ENCODE measurements at places on chromosomes 13 and 19.

DNA sequence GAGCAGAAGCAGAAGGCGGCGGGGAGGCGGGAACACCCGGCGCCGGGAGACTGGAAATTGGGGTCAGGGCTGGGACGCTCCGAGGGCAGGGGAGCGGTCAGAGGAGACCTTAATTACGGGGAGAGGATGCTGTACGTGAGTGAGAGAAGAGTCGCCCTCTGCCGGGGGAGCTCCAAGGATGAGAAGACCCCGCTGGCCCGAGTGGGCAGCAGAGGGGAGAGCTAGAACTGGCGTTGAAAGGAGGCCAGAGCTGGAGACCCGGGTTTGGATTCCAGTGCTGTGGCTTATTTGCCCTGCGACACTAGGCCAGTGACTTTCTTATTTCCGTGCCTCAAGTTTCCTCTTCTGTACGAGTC is 536 bp downstream of the FAM32A start:
- peak; percentile 37 for DNase-seq

DNA sequence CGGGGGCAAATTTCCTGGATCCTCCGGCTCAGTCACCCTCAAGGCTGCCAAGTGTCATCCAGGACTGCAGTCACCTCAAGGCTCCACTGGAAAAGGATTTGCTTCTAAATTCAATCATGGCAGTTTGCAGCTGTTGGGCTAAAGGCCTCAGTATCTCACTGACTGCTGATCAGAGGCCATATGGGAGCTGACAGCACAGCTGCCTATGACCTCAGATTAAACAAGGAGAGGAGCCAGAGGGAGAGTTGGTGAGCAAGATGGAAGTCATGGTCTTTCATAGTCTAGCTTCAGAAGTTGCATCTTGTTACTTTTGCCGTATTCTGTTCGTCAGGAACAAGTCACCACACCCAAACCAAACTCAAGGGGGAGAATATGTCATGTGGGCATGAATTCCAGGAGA is 849.7 kb downstream of the UQCRFS1 start:
- DNase-seq: no peak

- DNase-seq: peak; percentile 100
Observed at GRCh38 chr19:58543826-58544590, at the start of gene TRIM28. TSS of gene TRIM28 (plus strand) at chr19:58544064. CDS start at chr19:58544758, 694 bp downstream.

GRCh38 chr19:2053601-2054389 is 2.8 kb upstream of the MKNK2 start:
- no peak for DNase-seq

GRCh38 chr19:32748497-32748896 is 28.9 kb downstream of the TDRD12 start:
- DNase-seq: no peak

GRCh38 chr13:73365681-73366080 is 306.9 kb downstream of the KLF5 start:
- no peak for DNase-seq

- no peak for DNase-seq
Observed at GRCh38 chr19:32676895-32677359, 1.3 kb downstream of the RGS9BP start.

DNA sequence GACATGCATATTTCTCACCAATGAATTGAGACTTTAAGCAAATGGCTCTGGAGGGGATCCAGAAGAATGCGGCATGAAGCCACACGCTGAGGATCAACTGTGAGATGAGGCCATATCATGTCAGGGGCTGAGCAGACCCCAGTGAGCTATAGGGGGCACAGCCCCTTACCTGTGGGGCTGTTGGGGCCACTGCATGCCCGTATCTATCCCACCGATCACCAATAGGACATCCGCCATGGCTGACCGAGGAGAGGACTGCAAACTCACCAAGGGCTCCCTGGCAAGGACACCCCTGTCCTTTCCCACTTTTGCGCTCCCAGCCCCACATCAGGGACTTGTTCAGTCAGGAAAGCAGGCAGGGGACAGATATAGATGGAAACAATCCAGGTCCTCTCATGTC is 78.0 kb downstream of the SERP2 start:
- no peak for DNase-seq

- no peak for DNase-seq
Observed at GRCh38 chr19:5956323-5956722, 21.6 kb downstream of the RANBP3 start.

GRCh38 chr13:35848336-35849255 is 282.6 kb downstream of the DCLK1 start:
- no peak for DNase-seq

DNA sequence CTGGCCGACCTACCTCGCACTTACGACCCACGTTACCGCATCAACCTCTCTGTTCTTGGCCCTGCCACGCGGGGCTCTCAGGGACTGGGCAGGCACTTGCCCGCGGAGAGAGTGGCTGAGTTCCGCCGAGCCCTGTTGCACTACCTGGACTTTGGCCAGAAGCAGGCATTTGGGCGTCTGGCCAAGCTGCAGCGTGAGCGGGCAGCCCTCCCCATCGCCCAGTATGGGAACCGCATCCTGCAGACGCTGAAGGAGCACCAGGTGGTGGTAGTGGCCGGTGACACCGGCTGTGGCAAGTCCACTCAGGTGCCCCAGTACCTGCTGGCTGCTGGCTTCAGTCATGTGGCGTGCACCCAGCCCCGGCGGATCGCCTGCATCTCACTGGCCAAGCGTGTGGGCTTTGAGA is 4.2 kb downstream of the DHX34 start:
- no peak for DNase-seq

GRCh38 chr19:28504139-28504538 is 708.8 kb downstream of the UQCRFS1 start:
- no peak for DNase-seq

DNA sequence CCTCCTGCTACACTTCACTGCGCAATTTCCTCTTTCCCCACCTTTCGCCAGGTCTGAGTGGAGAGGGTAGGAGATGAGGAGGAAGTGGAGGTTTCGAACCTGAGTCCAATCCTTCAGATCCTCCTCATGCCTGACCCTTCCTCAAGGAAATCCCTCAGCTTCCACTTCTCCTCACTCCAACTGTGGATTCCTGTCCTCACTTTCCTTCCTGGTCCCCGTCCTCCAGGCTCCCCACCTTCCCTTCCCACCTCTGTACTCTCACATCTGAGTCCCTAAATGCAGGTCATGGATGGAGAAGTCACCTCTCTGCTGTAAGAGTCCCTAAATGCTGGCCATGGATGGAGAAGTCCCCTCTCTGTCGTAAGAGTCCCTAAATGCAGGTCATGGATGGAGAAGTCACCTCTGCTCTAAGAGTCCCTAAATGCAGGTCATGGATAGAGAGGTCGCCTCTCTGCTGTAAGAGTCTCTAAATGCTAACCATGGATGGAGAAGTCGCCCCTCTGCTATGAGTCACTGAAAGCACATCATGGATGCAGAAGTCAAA is 3.1 kb downstream of the TMEM86B start:
- no peak for DNase-seq

DNA sequence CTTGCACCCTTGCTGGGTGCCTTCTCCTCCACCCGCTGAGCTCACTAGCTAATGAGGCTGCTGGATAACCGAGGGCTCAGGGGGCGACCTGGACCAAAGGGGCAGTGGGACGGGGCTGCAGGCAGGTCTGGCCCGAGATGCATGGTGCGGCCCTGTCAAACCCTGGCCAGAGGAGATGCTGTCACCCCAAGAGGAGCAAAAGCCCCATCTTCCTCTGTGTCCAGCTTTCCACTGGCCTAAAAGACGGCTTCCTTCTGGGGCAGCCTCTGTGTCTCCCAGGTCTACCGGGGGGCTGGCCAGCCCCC is 261.8 kb downstream of the TBC1D4 start:
- DNase-seq: no peak

- no peak for DNase-seq
Observed at GRCh38 chr19:31676271-31677004, 327.2 kb upstream of the TSHZ3 start.

GRCh38 chr19:38665950-38666662 is 18.7 kb downstream of the ACTN4 start:
- no peak for DNase-seq

DNA sequence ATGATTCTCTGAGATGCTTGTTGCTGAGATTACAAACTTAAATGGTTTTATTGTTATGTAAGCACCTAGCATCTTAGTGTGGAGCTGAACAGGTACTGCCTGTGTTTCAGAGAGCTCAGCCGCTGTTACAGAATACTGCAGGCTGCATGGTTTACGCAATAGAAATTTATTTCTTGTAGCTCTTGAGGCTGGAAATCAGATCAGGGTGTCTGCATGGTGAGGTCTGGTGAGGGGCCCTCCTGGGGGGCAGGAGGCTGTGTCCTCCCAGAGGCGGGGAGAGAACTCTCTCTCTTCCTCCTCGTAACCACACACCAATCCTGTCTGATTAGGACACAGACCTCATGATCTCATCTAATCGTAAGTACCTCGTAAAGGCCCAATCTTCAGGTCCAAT is 13.1 kb downstream of the ATP11A start:
- DNase-seq: no peak

- DNase-seq: no peak
Observed at GRCh38 chr13:76292726-76293125, 593.5 kb downstream of the KCTD12 start.

DNA sequence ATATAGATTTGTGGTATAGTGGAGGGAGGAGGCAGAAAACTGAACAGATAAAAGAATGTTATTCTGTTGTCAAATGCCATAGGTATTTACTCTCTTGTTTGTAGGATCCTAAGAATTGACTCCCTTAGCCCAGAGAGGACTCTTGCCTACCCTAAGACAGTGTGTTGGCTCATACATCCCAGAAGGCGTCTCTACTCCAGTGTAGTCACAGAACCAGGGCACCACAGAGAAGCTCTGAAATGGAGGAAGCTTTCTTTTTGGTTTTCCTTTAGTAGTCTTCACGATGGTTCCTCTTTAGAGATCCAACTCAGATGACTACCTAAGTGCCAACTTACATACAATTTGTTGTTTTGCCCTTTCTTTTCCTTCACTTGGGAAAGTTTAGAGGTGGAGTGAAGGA is 14.0 kb downstream of the GPR183 start:
- DNase-seq: no peak

DNA sequence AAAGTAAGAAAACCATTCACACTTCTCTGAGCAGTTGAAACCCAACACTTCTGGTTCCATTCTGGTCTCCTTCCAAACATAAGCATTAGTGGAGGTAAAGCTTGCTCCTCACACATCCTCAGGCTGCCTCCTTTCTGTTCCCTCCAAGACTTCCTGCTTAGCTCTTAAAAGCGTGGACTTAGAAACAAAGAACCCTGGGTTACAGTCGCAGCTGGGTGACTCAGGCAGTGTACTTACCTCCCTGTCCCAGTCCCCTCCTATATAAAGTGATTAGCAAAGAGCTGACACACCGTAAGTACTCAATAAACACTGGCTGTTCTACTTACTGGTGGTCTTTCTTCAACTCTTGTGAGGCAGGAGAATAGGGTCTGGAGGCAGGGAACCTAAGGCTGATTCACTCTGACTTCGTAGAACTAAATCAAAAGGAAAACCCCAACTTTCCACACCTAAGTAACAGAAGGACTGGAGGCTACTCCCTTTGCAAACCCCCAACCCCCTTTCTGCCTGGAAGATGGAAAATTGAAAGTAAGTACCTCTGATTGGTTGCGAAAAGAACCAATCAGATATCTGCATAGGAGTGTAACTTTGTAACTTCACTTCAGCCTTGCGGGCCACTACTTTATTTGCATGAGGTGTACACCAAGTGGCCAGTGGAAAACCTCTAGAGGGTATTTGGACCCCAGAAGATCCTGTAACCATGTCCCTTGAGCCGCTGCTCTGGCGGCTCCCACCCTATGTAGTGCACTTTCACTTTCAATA is 165.4 kb downstream of the SUCLA2 start:
- no peak for DNase-seq

DNA sequence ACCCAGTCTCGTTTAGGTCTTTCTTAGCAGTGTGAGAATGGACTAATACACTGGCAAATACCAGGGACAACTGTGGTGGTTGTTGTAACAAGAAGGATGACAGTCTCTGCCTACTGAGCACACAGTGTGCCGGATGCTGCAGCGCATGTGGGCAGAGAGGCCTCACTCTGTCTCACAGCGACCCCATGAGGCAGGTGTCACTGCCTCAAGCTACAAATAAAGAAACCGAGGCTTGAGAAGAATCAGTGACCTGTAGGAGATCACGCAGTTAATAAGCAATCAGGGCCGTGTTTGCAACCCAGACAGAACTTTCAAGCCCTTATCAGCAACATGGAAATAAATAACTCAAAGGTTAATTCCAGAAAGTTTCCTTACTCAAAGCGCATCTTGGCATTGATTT is 40.5 kb upstream of the GAS6 start:
- no peak for DNase-seq

DNA sequence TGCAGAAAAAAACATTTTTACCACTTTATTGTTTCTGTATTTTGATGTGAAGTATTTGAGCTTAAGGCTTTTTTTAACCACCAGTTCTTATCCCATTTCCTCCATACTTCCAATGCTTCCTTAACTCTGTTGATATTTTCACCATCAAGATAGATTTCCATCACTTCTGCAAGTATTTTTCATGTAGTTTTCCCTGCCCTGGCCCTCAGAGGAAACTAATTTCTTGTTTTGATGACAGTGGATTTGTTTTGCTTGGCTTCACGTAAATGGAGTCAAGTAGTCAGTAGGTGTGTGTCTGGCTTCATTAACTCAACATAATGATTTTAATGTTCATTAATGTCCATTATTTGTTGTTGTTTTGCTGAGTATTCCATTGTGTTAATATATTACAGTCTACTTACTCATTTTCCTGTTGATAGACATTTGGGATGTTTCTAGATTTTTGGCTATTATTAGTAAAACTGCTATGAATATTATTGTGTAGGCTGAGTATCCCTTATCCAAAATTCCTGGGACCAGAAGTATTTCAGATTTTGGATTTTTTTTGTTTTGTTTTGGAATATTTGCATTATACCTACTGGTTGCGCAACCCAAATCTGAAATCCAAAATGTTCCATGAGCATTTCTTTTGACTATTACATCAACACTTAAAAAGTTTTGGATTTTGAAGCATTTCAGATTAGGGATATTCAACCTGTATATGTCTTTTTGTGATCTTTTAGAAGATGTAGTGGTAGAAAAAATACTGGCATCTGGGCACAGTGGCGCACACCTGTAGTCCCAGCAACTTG is 23.3 kb downstream of the ZNF582 start:
- no peak for DNase-seq

- no peak for DNase-seq
Observed at GRCh38 chr19:2215281-2215751, 20.8 kb downstream of the PLEKHJ1 start.

DNA sequence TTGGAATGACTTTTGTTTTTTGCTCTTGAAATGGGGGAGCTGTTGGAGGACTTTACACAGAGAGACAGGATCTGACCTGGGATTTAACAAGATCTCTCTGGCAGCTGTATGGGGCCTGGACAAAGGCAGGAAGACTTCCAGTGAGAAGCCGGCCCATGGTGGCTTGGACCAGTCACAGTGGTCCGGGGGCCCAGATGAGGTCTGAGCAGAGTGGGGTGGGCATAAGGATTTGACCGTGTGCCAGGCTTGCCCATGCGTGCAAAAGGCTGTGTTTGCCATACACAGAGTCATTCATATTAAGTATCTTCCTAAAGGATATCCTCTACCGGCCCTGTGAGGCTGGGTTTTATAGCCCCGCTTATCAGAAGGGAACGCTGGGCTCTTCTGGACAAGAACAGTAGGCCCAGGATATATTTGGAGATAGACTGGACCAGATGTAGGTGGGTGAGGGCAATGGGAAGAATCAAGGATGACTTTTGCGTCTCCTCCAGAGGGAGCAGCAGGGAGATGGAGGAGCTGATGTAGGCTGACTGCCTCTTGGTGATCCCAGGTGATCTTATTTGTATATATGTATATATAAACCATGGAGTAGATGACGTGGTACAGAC is 4.1 kb downstream of the SPACA6 start:
- DNase-seq: no peak

GRCh38 chr13:34322014-34322742 is 504.2 kb downstream of the RFC3 start:
- DNase-seq: no peak

GRCh38 chr19:54551293-54551692 is 22.3 kb upstream of the LILRA2 start:
- DNase-seq: no peak

GRCh38 chr13:43835701-43836100 is 43.8 kb downstream of the CCDC122 start:
- no peak for DNase-seq
